ENCODE measurements at places on chromosomes 12 and 14.

DNA sequence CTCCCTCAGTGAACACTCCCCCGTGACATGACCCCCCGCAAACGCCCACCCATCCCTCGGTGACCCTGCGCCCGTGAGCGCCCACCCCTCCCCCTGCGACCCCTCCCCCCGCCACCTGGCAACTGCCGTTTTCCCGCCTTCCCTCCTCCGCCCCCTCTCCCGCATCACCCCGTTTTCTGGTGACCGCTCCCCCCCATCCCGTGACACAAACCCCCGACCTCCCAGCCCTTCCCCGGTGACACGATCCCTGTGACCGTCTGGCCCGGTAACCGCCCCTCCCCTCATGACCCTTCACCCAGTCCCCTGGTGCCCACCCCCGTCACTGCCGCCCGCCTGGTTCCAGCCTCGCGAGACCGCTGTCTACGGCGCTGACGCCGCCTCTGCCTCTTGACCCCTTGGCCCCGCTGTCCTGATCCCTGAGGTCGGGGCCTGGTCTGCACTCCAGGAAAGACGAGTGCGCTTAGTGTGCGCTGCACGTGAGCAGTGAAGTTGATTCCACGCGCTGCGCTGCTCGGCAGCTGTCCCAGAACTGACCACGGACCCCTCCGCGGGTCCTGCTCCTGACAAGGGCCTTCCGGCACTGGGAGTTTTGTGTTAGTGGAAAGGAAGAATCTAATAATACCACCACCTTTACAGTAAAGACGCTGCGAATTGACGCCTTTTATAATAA, 59.4 kb downstream of the DDX51 start:
- DNase-seq, result no peak

DNA sequence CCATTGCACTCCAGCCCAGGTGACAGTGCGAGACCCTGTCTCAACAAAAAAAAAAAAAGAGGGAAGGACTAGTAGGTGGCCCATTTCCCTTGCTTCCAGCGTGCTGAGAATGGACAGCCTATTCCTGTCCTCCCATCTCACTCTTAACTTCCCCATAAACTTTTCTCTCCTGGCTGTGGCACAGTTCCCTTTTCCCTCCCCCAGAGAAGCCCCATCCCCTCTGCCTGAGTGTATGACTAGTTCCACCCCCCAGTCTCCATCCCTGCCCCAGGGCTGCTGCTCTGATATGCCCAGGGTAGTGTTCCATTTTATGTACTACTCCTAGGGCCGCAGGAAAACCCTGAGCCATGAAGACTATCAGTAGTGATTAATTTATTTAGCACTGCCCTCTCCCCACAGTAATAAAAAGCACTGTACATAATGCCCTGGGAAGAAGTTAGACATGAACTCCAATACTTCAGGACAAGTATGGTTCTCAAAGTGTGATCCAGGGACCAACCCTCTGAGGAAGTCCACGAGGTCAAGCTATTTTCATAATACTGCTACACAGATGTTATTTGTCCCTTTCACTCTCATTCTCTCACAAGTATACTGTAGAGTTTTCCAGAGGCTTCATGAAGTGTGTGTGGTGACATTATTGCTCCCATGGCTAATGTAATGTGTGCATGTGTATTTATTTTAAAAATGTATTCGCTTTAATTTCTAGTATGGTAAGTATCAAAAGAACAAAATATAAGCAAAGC, 11.5 kb upstream of the CHD4 start:
- no peak for DNase-seq

DNA sequence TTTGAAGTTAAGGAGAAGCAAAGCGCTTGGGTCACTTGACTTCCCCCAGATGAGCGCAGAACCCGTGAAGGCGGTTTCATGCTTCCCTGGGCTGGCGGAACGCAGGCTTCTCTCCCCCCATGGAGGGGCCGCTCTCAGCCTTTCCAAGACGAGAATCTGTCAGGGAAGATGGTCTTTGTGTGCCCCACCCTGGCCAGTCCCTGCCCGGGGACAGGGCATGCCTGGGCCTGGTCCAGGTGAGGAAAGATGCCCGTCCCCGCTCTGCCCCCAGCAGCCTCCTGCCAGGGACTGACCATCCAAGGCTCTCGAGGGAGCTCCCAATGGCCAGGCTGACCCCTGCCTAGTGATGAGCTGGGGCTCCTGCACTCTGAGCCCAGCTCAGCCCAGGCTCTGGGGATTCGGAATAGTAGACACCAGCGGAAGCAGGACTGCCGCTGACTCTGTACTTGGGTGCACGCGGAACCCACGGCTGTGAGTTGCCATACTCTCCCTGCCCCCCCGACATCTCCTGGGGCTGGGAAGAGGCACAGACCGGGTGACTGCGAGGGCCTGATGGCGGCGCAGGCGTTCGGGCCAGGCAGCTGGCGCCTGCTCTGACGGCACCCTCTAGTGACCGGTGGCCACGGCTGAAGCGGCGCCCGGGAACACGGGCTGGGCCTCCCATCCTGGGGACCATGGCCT, 142.2 kb upstream of the FKBP4 start:
- DNase-seq, result no peak

- no peak for DNase-seq
Measured at GRCh38 chr14:57403521-57403864, 13.1 kb downstream of the NAA30 start.

GRCh38 chr14:34098045-34098984, 147.4 kb upstream of the EGLN3 start:
- DNase-seq, result no peak

GRCh38 chr14:95075789-95076188, 81.5 kb downstream of the DICER1 start:
- no peak for DNase-seq

DNA sequence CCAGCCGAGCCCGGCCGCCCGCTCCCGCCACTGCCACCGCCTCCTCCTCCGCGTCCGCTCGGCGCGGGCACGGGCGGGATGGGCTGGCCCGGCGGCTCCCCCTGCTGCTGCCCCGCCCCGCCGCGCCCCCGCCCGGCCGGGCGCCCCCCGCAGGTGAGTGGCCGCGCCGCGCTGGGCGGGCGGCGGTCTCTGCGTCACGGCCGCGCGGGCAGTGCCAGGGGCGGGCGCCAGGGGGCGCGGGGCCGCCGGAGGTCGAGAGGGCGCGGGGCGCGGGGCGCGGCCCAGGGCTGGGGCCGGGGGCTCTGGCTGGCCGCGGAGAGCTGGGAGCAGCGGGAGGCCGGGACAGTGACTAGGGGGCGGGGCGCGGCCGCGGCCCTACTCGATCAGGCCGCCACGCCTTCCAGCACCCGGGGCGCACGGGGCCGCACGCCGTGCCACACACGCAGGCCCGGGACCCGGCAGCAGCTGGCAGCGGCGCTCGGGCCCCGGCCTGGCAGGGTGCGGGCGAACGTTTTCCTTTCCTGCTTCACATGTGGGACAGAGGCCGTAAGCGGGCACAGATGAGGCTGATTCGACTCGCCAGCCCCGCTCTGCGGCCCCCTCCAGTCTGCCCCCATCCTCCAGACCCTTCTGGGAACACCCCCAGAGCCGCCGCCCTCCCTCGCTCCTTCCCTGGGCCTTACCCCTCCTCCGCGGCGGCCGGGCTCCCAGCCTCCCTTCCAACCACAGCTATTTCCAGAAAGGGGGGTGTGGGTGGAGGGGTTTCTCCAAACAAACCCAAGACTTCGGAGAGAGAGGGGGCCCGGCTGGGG, 2.4 kb upstream of the TNS2 start:
- DNase-seq, result no peak

DNA sequence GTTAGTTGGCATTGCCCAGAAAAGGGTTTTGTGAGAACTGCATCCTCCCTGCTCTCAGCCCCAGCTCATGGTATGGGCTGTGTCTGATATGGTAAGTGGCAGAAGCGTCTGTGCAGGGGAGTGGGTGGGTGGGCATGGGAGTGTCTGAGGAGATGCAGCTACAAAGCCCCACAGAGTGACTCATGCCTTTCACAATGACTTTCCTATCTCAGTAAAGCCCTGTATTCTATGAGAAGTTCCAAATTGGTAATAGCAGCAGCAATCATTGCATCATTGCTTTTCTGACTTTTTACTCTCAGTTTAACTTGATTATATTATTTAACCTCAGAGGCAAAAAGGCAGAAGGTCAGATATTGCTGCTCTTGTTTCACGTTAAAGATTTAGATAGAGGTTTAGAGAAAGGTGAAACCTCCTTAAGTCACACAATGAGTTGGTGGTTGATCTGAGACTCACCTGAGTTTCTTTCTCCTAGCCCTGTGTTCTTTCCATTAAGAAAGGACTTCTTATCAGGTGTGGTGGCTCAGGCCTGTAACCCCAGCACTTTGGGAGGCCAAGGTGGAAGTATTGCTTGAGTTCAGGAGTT, 171.7 kb downstream of the SLC5A8 start:
- no peak for DNase-seq

DNA sequence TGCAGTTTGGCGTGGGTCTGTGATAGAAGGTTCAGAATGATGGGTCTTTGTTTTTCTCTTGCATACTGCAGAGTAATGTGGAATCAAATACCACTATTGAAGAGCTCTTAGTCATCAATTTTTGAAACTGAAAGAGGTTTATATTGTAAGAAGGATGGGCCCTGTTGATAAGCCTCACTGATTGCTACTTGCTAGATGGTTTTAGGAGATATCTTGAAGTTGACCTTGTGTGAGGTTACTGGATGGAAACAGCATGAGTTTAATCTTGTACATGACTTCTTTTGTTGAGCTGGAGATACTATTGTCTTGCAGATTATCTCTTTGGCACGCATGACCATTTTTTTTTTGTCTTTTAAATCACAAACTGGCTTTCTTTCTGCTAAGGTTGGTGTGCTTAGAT, 13.8 kb downstream of the BICD1 start:
- DNase-seq, result no peak

- no peak for DNase-seq
Measured at GRCh38 chr14:58862416-58863160, 224.8 kb downstream of the DACT1 start.

DNA sequence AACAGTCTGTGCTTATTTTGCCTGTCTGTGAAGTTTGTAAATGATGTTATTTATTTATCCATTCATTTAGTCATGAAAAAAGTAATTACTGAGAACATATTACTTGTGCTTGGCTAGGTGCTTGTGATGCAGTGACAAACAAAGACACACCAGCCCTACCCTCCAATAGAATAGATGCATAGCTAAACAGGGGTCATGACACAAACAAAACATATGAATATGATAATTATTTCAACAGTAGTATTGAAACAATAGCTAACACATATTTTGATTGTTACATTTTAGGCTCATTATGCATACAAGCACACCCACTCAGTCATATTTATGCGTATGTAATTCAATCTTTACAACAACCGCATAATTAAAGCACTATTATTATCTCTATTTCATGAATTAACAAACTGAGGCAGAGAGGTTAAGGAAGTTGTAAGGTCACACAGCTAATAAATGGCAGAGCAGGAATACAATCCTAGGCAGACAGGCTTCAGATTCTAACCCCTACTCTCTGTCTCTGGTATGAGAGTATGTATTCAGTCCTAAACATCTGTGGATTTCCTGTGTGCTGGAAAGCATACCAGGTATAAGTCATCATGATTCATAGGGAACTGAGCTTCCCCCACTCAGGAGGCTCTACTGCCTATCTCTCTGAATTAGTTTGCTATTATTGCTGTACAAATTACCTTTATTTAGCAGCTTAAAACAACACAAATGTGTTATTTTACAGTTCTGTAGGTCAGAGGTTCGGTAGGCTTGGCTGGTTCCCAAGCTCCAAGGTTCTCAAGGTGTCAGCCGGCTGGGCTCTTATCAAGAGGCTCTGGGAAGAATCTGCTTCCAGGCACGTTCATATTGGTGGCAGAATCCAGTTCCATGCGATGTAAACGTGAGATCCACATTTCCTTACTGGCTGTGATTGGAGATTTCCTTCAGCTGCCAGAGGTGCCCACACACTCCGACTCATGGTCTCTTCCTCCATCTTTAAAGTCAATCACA, 509.4 kb downstream of the GALC start:
- DNase-seq, result no peak

DNA sequence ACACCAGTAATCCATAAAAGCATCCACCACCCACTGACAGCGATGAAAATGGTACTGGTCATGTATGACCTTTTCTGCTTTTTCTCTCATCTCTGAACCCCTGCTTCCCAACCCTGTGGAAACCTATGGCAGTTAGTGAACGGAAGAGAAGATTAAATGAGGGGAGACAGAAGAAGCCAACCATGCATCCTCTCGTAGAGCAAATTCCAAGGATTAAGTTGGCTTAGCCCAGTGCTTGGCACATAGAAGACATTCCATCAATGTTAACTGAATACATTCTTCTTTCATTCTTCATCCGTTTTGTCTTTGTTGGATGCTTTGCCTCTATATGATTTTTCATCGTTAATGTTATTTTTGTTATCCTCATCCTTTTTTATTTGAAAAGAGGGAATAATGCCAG, 339.7 kb upstream of the FLRT2 start:
- no peak for DNase-seq

DNA sequence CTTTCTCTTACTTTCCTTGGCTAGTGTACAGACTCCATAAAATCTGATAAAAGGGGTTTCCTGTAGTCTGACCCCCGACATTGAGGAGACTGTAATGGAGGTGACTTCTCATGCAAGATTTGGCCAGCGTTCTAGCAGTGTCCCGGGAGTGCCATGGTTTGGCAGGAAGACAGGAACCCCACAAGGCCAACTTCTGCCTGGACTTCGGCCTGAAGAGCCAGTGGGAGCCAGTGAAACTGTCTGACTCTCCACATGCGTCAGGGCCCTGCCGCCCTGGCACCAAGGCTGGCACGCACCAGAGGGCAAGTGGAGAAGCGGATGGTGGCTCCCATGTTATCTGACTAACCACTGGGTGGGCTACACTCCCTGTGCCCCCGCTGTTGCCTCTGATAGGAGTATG, 70.5 kb downstream of the TMEM260 start:
- no peak for DNase-seq

DNA sequence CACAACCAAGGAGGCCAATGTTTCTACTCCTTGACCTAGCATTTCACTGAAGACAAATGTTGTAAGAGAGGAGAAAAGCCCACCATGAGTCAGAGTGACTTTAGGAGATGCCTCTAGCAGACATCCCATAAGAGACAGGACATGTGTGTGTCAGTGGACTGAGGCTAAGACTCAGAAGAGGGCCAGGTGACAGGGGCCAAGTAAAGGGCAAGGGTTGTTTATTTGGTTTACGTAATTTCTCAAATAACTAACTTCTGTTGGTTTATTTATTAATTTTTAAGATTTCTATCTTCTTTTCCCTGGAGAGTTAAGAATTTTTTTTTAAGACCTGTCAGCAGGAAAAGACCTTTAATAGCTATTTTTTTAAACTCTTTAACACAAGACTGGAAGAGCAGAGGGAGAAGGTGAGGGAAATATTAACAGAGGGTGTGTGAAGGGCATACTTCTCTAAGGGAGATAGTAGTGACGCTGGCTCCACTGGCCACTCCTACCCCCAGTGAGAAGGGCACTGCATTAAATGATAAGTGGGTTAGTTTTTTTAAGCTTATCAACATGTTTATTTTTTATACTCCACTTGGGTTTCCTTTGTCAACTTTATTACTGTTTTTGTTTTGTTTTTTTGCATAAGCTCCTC, 3.4 kb downstream of the PNP start:
- no peak for DNase-seq

GRCh38 chr12:60419986-60420385, 824.2 kb downstream of the SLC16A7 start:
- DNase-seq, result no peak

- no peak for DNase-seq
Measured at GRCh38 chr12:120999191-121000120, 16.8 kb downstream of the C12orf43 start.

- no peak for DNase-seq
Measured at GRCh38 chr12:91406920-91407341, 224.3 kb upstream of the DCN start.

Data from GOT3 (cell line).